ENCODE measurements at places on chromosomes 1 and 21.

DNA sequence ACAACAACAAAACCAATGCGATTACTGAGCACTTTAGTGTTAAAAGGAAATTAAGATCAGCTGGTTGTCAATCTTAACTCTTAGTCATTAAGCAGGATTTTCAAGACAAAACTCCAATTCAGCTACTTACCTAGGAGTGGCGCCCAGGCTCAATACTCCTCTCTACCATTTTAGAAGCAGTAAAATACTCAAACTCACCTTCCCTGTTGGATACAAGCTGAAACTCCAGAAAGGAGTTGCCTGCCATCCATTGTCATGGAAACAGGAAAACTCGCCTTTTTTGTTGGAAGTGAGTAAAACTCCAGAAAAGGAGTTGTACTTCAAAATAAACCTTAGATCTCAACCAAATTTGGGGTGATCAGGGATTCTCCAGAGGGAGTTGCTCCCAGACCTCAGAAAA lies 127.0 kb upstream of the F3 start:
- DNase-seq = no peak

GRCh38 chr1:171563675-171564074 lies 58.4 kb upstream of the MYOCOS start:
- DNase-seq = no peak

DNA sequence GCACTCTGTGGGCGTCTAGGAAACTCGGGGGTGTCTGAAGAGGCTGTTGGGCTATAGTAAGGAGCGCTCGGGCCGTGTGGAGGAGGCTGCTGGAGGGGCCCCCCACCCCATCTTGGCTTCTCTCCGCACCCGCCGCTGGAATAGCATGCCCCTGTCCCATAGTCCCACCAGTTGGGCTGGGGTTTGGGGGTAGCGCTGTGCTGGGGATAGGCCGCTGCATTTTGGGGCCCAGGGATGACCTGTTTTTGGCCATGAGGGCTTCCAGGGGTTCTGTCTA lies 511 bp downstream of the EFNA3 start:
- DNase-seq = no peak

DNA sequence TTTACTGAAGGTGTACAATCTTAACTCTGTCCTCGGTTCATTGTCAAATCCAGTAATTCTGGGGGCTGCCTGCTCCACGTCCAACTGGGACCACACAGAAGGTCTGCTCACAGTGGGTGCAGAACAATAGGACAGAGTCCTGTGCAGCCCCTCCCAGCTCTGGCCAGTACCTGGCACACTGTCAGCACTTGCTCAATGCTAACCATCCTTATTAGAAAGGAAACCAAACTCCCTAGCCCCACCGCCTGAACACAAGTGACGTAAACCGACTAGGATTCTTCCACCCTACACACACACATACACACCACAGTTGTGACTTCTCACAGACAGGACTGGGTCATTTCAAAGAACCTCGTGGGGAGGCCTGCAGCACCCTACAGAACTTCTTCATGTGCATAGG lies 5.2 kb downstream of the BCAR3 start:
- no peak for DNase-seq

DNA sequence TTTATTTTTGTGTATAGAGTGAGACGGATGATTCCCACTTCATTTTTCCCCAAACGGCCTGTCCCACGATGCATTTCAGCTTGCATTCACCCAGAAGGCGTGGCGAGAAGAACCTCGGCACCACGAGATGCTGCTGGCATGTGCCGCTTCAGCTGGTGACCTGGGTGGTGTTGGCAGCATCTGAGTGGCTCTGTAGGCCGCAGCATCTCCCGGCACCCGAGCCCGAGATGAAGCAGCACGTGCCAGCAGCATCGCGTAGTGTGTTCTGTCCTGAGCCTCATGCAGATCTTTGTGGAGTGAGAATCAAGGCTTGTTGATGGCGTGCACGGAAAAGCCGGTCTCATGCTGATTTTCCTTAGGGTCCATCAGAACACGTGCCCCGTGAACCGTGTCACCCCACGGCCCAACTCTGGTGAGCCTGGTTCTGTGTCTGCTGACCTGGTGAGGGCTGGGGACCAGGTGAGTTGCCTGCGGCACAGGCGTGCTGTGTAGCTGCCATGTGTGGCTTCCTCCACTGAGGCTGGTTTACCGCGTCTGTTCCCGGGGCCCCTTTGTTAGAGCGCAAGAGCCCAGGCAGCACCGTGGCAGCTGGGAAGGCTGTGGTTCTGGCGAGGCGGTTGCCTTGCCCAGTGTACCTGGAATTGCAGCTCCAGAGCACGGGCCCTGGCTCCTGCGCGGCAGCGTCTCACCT lies 16.7 kb downstream of the SLX9 start:
- DNase-seq = no peak

DNA sequence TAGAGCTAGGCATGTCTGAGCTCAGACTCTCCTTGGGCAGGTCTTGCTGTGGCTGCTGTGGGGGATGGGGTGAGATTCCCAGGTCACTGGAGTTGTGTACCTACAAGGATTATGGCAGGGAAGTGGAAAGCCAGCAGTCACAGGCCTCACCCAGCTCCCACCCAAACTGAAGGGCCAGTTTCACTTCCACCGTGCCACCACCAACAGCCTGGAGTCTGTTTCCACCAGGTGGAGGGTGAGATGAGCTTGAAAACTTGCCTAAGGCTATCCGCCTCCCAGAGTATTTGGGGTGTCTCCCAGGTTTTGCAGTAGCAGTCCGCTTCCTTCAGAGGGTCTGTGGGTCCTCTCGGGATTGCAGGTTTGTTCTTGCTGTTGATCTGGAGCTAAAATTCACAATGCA lies 327.7 kb downstream of the PTPRC start:
- DNase-seq = no peak

- DNase-seq = no peak
Observed at GRCh38 chr1:227077783-227078182, 137.7 kb downstream of the COQ8A start.

DNA sequence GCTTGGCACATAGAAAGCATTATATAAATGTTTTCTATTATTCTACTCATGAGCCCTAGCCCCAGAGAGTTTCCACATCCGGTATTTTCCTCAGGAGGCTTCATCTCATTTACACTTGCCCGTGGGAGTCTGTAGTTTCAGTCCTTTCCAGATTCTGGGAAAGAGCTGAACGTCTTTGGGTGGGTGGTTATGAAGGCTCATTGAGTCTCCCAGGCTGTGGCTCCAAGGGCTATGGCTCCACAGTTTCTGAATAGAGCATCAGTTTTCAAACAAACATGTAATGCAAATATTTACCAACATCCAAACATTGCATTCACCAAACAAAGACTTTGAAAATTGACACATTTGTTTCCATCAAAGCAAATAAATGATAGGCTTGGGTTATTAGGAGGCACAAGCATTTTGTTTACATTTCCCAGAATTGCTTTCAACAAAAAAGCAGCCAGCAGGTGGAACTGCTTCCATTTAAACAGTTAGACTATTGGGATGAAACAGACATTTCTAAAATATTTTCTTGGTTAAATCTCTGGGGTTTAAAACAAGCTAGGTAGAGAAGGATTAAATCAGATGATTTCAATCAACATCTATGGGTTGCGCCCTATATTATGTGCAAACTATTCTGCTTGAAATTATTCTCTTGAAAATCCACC lies 1.3 kb upstream of the LEMD1 start:
- no peak for DNase-seq

DNA sequence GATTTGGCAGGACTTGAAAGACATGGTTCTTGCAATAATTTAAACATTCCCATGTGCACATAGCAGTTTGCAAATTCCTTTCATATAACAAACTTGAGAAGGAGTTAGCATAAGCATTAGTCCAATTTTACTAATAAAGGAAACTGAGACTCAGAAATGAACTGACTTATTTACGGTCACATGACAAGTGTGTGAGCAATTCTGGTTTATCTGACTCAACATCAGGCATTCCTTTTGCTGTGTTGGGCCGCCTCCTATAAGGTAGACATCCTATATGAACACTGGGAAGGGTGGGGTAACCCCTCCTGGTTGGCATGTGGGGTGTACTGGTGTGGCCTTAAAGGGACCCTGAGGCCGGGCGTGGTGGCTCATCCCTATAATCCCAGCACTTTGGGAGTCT lies 8.5 kb upstream of the CPT2 start:
- no peak for DNase-seq

GRCh38 chr1:168693197-168693871 lies 35.7 kb downstream of the DPT start:
- DNase-seq = no peak

GRCh38 chr1:1422465-1423244 lies 1.6 kb upstream of the ANKRD65 start:
- no peak for DNase-seq

GRCh38 chr1:35097224-35097623 lies 18.0 kb downstream of the ZMYM1 start:
- no peak for DNase-seq

- DNase-seq = no peak
Observed at GRCh38 chr1:37425221-37425620, 49.2 kb upstream of the ZC3H12A start.

GRCh38 chr1:99548943-99549605 lies 96.8 kb upstream of the PALMD start:
- no peak for DNase-seq

- no peak for DNase-seq
Observed at GRCh38 chr1:187203257-187203656, 374.5 kb downstream of the PLA2G4A start.

- no peak for DNase-seq
Observed at GRCh38 chr1:44108241-44108640, 10.4 kb upstream of the KLF17 start.

DNA sequence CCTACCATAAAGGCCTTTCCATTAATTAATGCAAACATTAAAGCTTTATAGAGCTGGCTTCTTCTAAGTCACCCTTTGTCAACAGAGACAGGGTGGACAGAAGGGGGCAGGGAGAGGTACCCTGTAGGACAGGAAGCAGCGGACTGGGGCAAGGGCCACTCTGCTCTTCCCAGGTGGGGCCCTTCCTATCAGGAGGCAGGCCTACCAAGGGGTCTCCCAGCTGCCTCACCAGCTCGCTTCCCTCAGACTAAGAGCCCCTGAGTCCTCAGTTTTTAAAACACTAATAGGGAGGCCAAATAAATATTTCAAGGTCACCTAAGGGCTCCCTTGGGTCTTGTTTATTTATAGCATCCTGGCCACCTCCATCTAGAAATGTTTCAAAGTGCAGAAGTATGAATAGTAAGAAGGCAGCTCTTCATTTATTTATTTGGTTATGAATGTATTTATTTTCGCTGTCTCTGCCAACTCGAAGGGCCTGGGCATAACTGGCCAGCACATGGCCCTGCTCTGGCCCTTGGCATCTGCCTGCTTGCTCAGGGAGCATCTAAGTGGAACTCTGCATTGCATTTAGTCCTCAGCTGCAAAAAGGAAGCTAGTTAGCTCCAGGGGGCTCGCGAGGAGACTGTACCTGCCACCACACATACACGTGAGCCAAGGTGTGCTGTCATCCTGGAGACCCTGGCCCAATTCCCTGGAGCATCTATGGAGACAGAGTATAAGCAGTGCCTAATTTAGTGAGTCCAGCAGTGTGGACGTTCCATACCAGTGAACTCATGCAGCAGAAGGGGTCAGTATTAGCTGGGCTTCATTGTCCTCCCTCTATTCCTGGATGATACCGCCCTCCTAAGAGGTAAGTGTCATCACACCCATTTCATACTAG lies 395.1 kb upstream of the VAMP3 start:
- no peak for DNase-seq

- DNase-seq = no peak
Observed at GRCh38 chr21:44653656-44654575, 543 bp downstream of the KRTAP12-4 start.

- no peak for DNase-seq
Observed at GRCh38 chr1:234621657-234622335, 11.8 kb upstream of the IRF2BP2 start.

- DNase-seq = no peak
Observed at GRCh38 chr1:167126317-167126716, 32.4 kb downstream of the STYXL2 start.

DNA sequence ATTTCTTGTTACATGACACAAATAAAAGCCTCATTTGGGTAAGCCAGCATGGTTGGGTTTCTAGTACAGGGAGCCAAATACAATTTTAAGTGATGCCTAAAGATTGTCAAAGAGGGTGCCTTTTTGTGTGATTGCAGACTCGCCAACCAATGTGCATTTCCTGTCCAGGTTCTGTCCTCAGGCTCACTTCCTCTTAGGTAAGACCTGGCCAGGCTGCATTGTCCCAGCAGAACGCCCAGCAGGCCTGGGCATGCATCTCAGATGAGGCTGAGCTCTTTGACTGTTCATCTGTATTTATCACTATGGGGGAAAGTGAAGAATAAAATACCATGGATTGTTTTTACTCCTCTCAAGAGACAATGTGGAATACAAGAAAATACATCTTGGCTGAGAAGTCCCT lies 49.7 kb downstream of the KCNC4 start:
- DNase-seq = no peak

- DNase-seq = peak; percentile 64
Observed at GRCh38 chr21:18443701-18444100, 40.1 kb upstream of the TMPRSS15 start.

DNA sequence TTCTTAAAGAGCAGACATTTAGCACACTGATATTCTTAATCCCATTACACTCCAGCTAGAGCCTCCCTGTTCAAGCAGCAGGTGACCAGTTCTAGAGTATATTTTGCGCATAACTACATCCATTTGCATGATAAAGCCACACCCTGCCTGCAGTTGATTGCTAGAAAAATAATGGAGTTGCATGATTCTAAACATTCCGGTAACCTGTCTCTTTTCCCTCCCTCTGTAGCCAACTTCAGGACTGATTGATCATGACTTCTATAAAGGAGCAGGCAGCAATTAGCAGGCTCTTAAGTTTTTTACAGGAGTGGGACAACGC lies 14.9 kb downstream of the ARMH1 start:
- DNase-seq = no peak

DNA sequence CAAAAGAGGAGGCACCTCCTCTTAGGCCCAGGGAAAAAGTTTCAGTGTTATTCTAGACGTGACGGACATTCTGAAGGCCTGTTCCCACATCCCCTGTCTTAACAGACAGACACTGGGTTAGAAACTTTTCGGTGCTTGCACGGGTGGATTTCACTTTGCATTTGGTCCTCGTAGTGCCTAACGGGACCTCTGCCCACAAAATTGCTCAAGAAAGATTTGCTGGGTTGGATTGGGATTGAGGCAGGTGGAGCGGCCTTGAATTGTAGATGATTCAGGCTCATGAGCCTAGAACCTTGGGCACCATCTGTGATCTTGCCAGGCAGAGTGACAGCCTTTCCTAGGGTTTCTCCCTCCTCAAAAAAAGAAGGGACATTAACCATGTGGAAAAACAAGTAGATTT lies 2.8 kb downstream of the PLA2G5 start:
- no peak for DNase-seq

- DNase-seq = no peak
Observed at GRCh38 chr1:52574594-52574993, 21.7 kb upstream of the TUT4 start.

- DNase-seq = no peak
Observed at GRCh38 chr1:220425852-220426251, 102.1 kb upstream of the MARK1 start.

Data from NCI-H2107 (cell line).